ENCODE measurements at places on chromosomes 3 and 15.
A peak's percentile ranks its signal among the peaks of the same experiment; 100 is the strongest.

DNA sequence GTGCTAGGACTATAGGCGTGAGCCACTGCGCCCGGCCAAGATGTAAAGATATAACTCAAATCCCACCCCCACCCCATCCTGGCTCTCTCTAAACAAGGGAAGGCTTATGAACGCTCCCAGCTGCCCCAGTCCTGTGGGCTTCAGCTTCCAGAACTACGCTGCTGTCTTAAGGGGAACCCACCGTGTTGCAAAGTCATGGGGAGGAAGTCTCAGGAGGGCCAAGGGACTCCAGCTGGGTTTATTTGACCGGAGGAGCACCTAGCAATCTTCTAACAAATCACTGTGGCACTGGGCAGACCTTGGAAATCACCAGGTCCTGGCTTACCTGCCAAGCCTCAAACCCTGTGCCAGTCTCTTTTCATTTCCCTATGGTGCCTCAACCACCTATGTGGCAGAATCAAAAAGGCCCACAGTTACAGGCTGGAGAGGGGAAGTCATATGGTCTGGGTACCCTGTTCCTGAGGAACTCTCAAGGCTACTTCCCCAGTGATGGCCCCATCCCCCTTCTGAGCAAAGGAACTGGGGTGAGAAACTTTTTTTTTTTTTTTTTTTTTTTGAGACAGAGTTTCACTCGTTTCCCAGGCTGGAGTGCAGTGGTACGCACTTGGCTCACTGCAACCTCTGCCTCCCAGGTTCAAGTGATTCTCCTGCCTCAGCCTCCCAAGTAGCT is 83.4 kb downstream of the RBPMS2 start:
- no peak for DNase-seq

DNA sequence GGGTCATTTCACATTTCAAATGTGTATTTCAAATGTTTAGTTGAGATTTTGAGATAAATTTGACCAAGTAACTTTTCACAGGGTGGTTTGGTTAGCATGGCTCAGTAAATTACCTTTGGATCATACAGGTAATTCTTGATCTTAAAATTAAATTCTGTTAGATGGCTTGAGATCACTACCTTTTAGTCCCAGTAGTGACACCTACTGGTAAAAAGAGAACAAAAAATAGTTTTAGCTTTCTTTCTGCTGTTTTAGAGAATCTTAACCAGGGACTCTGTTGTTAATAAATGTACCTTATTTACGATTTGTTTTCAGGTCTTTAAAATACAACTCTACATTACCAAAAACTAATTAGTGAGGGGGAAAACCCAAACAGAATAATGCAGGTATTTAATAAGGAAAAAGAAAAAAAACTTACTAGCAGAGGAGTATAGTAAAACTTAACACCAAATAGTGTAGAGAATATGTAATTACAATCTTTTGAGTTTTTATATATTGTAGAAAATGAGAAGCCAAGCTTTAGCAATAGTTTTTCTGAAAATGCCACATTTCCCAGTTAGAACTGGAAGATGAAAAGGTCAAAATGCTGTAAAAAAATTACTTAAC is 620.3 kb upstream of the AGTR1 start:
- DNase-seq = no peak

DNA sequence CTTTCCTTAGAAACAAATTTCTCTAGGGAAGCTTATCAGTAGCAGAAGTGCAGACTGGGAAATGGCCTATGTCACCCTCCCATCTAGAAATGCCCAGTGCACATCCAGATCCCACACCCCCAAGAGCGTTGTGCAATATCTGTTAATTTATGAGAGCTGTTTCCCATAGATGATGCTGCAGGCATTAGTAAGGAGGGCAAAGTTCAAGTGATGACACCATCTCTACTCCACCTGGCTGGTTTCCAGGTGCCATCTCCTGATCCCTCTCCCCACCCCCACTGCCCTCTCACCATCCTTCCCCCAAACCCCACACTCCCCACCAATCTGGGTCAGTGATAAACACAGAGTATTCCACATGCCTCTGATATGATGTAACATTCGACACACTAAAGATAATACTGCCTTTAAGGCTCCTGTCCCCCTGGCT is 39.4 kb downstream of the AGTR1 start:
- no peak for DNase-seq

- no peak for DNase-seq
These were observed 996 bp downstream of the RABL3 start for GRCh38 chr3:120741320-120741719.

- no peak for DNase-seq
These were observed 7.4 kb downstream of the ZIC4 start for GRCh38 chr3:147398813-147399534.

- no peak for DNase-seq
These were observed 31.7 kb downstream of the GPR149 start for GRCh38 chr3:154398084-154398967.

- peak; percentile 52 for DNase-seq
These were observed 1.2 kb downstream of the RGMA start for GRCh38 chr15:93087825-93088199.

DNA sequence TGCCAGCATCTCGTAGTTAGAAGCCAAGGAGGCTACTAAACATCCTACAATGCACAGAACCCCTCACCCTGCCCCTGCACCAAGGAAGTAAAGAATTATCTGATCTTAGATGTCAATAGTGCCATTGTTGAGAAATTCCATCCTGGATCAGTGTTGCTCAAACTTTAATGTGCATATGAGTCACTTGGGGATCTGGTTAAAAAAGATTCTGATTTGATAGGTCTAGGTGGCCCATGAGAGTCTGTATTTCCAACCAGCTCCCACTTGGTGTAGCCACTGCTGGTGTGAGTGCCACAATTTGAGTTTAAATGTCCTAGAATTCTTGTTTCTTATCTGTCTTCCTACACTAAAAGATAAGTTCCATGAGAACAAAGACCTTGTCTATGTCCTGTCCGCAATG is 43.7 kb downstream of the TMEM45A start:
- no peak for DNase-seq

DNA sequence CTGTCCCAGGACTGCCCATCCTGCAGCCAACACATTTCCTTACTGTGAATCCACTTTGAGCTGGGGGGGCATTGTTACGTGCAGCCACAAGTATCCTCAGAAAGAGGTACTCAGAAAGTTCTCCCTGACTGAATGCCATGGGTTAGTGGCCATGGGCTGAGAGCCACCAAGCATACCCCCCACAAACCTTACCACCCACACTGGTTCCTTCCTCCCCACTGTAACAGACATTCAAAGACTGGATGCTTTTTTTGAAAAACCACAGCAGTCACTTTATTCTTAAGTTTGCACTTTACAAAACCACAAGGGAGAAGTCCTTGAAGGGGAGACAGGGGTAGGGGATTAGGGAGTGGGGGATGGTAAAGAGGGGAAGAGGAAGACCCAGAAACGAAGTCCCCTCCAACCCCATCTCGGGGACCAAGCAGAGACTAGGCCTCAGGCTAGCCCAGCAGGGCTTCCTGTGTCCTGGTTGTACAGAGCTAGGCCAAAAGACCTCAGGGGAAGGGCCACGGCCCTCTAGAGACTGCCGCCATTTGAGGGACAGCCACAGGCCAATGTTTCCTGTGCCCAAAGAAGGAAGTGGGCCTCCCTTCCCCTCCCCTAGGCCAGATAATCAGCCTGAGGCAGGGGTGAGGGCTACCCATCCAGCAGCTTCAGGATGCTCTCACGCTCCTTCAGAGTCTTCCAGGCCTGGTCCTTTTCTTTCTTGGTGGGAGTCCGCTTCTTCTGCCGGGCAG is 10.1 kb upstream of the CAMK1 start:
- no peak for DNase-seq

GRCh38 chr3:141486496-141486745 is 406 bp upstream of the RASA2 start:
- no peak for DNase-seq

- DNase-seq = no peak
These were observed 39.1 kb upstream of the ARRDC4 start for GRCh38 chr15:97921296-97921865.

DNA sequence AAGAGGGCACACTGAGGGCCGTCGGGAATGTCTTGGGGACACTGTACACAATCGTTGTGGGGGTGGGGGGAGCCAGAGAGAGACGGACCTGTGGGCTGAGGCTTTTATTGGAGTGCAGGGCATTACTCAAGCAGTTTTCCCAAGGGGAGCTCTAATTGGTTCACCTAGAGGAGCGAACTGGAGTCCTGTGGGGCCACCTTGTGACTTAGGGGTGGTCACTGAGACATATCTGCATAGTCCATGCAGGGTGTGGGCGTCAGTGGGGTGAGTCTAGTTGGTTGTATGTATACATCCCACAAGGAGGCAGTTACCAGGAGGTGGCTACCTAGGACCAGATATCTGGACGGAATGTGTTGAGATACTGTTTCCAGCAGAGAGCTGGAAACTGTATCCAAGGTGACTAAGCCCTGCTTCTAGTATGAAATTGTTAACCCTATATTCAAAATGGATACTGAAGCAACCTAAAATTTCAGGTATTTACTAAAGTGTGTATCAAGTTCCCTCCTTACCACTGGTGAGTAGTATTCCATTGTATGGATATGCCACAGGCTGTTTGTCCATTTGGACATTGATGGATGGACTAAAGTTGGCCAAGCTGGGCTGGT is 2.6 kb upstream of the PIGZ start:
- no peak for DNase-seq

DNA sequence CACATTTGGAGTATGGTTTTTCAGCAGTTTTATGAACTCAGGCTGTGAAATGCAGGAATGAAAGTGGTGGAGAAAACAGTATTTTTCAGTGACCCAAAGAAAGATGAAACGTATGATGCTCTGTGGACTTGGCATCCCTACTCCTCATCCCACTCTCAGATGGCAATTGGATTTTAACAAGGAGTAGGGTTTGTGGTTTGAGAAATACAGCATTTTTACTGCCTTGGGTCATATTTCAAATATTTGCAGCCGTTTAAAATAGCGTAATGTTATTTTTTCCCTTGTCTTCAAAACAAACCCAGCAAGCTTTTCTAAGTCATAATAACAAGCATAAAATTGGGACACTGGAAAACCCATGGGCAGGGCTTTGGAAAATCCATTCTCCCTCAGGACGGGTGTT is 117.2 kb upstream of the LRIG1 start:
- DNase-seq = no peak

DNA sequence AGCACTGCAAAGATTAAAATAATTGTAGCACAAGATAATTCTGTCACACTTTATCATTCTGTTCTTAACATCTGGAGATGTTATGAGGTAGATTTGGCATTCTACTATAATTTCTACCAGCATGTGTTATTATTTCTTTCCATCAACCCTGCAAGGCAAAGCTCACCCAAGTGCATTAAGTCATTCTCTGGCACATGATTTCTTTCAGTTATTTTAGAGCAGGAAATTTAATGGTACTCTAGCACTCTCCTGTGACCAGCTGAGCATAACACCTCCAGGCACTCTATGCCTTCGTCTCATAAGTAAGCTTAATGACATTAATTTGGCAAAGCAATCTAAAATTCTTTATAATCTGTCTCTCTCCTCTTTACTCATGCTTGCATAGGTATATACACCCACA is 300.2 kb upstream of the GPR149 start:
- DNase-seq = no peak

- DNase-seq = no peak
These were observed 526.0 kb downstream of the FOXP1 start for GRCh38 chr3:71057526-71057894.

DNA sequence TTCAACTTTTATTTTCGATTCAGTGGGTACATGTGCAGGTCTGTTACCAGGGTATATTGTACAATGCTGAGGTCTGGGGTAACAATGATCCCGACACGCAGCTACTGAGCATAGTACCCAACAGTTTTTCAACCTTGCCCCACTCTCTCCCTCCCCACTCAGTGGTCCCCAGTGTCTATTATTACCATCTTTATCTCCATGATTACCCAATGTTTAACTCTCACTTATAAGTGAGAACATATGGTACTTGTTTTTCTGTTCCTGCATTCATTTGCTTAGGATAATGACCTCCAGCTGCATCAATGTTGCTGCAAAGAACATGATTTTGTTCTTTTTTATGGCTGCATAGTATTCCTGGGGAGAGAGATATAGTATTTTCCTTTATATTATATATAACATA is 75.7 kb upstream of the EPHB3 start:
- no peak for DNase-seq

DNA sequence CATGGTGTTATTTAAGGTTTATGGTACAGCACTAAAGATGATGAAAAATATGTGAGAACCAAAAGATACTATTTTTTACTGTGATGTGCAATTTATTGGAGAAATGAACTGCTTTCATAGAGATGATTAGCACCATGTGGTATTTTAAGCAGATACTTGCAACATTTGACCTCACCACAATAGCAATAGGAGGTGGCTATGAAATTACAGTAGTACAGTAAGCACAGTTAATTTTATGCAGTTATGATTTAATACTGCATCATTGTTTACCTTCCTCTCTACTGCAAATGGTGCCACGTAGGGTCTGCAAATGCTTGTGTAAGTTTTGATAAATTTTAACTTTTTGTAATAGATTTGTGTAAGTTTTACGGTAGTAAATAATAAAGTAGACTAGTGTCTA is 14.0 kb downstream of the PYGO1 start:
- DNase-seq = no peak

DNA sequence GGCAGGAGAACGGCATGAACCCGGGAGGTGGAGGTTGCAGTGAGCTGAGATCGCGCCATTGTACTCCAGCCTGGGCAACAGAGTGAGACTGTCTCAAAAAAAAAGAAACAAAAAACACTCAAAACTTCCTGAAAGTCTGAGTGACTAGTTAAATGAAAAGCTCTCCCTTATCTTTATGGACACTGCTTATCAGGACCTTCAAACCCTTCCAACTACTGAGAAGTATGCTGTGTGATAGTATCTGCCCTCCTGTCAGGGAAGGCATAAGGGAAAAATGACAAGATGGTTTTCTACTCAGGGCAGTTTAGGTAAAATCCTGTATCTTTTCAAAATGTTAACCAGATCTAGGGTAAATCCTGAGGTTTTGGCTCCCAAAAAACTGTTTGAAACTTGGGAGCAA is 21.8 kb downstream of the EMC7 start:
- no peak for DNase-seq

- no peak for DNase-seq
These were observed 251.0 kb downstream of the RPLP1 start for GRCh38 chr15:69703532-69704187.

GRCh38 chr3:39295184-39295775 is 15.4 kb upstream of the CX3CR1 start:
- no peak for DNase-seq

GRCh38 chr15:99956820-99957641 is 223.8 kb upstream of the LYSMD4 start:
- DNase-seq = no peak

DNA sequence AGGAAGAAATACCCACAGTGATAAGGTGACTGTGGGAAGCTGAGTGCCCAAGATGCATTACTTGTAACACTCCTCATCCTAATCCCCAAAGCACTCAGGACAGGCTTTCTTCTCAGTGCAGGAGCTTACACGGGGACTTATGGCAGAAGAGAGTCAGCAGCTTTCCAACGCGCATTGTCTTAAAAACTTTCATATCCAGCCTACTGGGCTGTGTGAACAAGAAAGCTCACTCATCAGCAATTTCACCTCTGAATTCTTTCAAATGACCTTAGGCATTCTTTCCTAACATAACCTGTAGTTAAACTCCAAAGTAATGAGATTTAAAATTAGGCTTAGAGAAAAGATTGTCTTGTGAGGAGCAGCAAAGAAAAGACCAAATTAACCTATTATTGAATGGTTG is 132.3 kb downstream of the KCNAB1 start:
- no peak for DNase-seq

- no peak for DNase-seq
These were observed 787 bp downstream of the TRPM1 start for GRCh38 chr15:31100738-31101137.
